Natural killer cell (primary cell): ENCODE measurements at places on chromosomes 11 and 22. TPM values are rescaled to one million over a fixed set of nuclear protein-coding genes. Genes with fewer than 3 reads are reported as not detected.

The KRTAP5-11 gene
- total RNA-seq, result not detected

The C11orf16 gene
- total RNA-seq, result not detected

The NAALAD2 gene
- not detected for total RNA-seq

The NLRP14 gene
- total RNA-seq, result not detected

The REXO2 gene
- 24.7 TPM for total RNA-seq

The MN1 gene
- total RNA-seq, result 0.82 TPM

The MRGPRF gene
- total RNA-seq, result not detected
